ENCODE measurements at places on chromosomes 7 and 10.

- no peak for DNase-seq
Observed at GRCh38 chr7:104133238-104133637, 74.6 kb downstream of the ORC5 start.

DNA sequence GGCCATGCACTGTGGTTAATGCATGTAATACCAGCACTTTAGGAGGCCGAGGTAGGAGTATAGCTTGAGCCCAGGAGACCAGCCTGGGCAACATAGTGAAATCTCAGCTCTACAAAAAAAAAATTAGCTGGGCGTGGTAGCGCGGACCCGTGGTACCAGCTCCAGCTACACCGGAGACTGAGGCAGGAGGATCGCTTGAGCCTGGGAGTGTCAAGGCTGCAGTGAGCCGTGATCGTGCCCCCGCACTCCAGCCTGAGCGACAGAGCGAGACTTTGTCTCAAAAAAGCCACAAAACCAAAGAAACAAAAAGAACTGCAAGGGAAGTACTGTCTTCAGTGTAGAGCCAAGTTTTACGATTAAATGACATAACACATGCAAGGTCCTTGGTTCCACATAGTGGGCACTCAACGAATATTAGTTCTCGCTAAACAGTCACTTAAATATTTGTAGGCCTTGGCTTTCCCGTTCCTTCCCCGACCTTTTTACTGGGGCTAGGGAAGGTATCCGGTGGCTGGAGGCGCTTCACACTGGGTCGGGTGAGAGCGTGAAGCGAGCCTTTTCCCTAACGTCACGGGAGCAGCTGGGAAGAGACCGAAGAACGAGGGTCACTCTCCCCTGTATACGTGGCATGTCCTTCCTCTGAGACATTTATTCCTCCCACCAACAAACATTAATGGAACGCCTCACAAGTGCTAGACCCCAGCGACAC is 993 bp upstream of the SND1 start:
- no peak for DNase-seq

GRCh38 chr7:54663603-54664234 is 95.3 kb downstream of the SEC61G start:
- DNase-seq = no peak

GRCh38 chr10:79221110-79222051 is 125.9 kb upstream of the PPIF start:
- no peak for DNase-seq

- no peak for DNase-seq
Observed at GRCh38 chr10:10520491-10521385, 496.9 kb upstream of the CELF2 start.

GRCh38 chr7:87658553-87658952 is 30.4 kb downstream of the RUNDC3B start:
- no peak for DNase-seq

GRCh38 chr10:22366771-22367170 is 21.5 kb downstream of the SPAG6 start:
- no peak for DNase-seq

DNA sequence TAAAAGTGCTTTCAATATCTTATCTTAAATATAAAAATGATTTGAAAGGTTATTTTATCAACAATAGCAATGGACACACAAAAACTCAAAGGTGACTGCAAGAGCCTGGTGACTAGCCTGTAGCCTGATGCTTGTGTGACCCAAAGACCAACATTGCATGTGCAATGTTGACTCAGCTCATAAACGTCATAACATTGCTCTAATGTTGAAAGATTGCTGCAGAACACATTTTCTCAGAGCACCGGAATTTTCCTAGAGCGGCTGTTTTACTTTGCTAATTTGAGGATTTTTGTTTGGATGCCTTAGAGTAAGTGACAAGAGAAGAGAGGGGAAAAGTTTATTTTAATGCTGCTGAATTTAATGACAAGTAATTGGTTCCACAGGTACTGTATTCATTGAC is 107.1 kb downstream of the RAB18 start:
- DNase-seq = no peak

- no peak for DNase-seq
Observed at GRCh38 chr10:44172883-44173607, 211.9 kb downstream of the CXCL12 start.

DNA sequence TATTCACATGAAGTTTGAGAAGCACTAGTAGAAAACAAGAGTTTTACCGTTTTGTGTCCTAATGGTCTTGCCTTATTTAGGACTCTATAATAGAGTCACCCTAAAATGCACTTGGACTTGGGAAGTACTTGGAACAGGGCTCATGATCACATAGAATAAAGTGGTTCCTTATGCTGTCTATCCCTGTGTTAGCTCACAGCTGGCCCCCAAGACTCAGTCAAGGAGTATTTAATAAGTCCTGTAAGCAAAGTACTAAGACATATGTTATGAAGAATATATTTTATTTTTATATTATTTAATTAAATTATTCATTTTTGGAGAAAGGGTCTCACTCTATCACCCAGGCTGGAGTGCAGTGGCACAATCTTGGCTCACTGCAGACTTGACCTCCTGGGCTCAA is 54.5 kb downstream of the XRCC2 start:
- no peak for DNase-seq

DNA sequence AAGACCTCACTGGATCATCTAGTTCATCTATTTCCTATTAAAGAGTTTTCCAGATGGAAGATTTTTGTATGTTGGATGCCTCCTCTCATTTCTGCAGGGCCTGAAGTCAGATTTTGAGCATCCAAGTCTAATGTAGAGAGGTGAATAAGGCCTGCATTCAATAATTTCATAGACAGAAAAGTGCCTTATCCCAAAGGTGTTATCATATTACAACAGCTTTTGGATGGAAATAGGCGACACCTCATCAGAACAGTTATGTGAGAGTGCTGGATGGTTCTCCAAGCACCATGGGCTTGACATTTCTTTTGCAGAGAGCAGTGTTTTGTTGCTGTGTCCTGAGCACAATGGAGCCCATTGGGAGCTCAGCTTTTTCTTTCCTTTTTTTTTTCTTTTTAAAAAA is 162.4 kb upstream of the MEOX2 start:
- no peak for DNase-seq

- DNase-seq = no peak
Observed at GRCh38 chr10:79435271-79436065, 10.0 kb downstream of the ZCCHC24 start.

DNA sequence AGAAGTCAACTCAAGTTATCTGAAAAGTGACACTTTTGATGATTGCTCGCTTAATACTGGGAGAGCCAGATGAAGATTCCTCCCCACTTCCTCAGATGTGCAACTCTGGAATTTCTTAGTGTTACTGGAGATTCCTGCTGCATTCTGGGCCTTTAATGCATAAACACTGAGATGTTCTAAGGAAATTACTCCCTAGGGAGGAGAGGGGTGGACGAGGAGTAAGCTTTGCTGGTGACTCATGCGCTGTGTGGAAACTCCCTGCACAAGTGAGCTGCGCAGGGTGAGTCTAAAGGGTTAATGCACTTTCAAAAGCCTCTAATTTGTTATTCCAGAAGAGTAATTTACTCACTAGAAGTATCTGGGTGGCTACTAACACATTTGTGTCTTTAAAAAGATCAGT is 46.3 kb downstream of the EGFR start:
- no peak for DNase-seq

DNA sequence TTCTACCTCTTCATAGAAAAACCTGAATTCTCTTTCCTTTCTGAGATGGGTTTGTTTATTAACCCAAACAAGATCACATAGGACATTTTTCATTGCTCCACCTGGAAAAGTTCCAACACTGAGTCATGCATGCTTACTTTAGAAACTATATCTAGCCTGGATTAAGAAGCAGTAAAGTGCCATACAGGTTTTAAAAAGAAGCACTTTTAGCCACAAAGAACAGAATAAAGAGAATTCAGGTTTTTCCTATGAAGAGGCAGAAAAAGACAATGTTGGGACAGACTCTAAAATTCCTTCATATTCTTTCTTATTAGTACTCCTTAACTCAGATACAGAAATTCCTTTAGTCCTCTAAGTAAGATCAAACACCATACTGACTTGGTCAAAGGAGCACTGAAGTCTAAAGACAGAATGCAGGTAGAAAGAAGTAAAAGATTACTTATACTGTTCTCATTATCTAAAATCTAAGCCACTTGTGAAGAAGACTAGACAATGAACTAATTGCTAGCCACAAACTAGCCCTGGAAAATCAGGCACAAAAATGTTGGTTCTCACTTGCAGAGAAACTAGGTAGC is 241.3 kb downstream of the ANK3 start:
- DNase-seq = no peak

DNA sequence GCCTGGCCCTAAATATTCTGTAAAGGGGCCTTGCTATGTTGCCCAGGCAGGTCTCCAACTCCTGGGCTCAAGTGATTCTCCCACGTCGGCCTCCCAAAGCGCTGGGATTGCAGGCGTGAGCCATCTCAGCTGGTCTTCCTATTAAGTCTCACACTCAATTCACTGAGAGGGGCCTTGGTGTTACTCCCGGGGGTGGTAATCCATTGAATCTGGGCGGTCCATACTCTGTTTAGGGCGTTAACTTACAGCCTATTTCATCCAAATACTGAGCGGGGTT is 665 bp upstream of the SRRT start:
- no peak for DNase-seq

GRCh38 chr7:139482662-139483466 is 609 bp downstream of the KLRG2 start:
- DNase-seq = no peak

- DNase-seq = no peak
Observed at GRCh38 chr10:118256209-118256608, 85.9 kb downstream of the FAM204A start.

GRCh38 chr10:129193148-129193547 is 273.9 kb upstream of the MGMT start:
- no peak for DNase-seq

GRCh38 chr10:4651404-4652037 is 174.5 kb upstream of the AKR1E2 start:
- no peak for DNase-seq

- no peak for DNase-seq
Observed at GRCh38 chr10:80945264-80945880, 407.7 kb downstream of the SH2D4B start.

- no peak for DNase-seq
Observed at GRCh38 chr7:94060752-94061151, 56.6 kb upstream of the BET1 start.

- no peak for DNase-seq
Observed at GRCh38 chr7:75699993-75700392, 38.7 kb downstream of the HIP1 start.

DNA sequence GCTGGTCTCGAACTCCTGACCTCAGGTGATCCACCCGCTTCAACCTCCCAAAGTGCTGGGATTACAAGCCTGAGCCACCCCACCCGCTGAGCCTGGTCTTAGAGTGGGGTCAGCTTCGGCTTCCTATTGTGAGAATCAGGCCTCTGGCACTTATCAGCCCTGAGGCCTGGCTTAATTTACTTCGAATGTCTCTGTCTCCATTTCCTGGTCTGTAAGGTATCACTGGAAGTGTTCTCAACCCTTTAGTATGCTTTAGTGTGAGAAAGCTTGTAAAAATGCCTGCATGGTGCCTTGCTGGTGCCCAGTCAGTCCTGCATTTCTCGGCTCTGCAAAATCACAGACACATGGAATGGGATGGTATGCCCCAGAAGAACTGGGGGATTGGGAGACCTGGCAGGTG is 671.4 kb upstream of the GALNT17 start:
- DNase-seq = no peak

DNA sequence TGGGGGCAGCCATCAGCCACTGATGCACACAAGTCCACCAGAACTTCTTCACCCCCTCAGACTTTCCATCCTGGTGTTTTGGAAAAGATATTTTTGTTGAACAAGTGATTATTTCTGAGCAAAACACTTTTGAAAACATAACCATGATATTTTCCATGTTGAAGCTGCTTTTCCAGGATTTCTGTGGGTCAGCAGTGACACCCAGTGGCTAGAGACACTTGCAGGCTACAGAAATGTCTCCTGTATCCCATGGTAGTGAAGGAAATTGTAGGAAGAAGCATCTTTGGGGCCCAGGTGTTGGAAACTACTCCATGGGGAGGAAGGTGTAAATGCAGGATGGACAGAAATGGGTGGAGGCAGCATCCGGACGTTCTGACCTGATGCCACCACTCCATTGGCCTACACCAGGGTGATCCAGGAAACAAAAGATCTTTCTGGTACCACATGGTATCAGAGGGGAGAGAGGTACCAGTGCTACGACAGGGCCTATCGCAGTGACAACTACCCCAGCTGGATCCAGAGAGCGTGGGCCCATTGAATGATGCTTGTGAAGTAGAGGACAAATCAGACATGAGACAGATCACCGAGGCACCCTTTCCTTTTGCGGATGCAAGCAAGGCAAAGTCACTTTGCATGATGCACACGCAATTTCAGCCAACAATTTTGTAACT is 111.7 kb upstream of the COBL start:
- DNase-seq = no peak

DNA sequence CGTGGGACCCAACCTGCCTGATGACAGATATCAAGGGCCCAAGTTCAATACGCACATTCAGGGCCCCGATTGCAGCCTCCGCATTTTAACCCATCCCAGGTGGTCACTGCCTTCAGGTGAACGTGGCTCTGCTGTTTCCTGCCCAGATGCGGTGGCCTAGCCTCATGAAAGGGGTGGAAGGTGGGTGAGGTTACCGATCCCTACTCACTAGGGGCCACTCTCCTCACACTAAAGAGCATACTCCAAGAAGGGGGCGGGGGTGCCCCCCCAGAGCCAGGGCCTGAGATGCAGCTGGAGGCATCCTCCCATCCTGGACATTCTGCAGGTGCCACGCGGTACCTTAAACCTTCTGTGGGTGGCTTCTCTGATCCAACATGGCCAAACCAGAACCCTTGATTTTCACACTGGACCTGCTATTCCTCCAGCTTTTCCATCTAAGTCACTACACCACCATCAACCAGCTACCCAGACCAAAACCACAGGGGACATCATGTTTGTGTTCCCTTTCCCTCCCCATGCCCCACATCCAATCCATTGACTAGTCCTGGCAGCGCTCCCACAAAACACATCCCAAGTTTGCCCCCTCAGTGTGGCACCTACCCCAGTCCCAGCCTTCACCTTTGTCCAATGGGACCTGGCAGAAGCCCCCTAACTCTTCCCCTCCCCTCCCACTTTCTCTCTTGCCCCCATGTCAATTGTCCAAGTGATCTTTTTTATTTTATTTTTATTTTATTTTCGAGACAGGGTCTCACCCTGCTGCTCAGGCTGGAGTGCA is 30.0 kb downstream of the PRLHR start:
- no peak for DNase-seq

GRCh38 chr7:78427209-78427608 is 628.6 kb downstream of the PHTF2 start:
- DNase-seq = no peak

DNA sequence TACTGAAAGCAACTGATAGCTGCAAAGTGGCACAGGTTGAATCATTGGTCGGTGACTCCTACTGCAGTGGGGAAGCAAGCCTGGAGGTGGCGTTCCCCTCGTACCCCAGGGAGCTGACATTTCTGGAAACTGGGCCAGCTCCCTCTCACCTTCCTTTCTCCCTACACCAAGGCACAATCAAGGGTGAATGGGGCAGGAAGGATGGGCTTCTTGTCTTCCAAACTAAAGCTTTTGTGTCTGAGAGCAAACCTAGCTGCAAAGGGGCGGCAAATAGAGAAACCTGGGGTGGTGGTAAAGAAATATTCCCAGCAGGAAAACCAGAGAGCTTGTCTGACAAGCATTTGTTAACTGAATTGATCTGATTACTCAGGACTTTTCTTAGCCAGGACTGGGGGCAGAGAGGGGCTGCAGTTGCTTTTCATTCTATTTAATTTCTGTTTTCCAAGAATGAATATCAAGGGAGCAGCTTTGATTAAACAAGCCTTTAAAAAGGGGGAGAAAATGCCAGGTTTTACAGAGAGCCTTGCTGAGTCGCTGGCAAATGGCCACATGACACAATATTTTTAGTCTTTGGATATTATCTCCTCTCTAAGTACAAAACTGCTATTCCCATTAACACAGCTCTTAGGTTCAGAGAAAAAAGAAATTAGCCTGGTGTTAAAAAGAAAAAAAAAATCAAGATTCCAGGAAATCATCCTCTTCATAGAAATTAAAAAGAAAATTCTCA is 27.8 kb downstream of the CDHR3 start:
- DNase-seq = no peak

Measured in stimulated activated CD8-positive, alpha-beta memory T cell treated with anti-CD3 and anti-CD28 coated beads, Interleukin-4, amount 100 ng/mL, for 1 hour (primary cell).